ENCODE measurements at places on chromosomes 7 and 10. TPM values are rescaled to one million over a fixed set of nuclear protein-coding genes. Genes with fewer than 3 reads are reported as not detected.

Gene AKR1C2
- 1.2 TPM for total RNA-seq

Gene TAS2R4
- 1.4 TPM for total RNA-seq

Gene NAT16
- not detected for total RNA-seq

Gene PDE6C
- not detected for total RNA-seq

Gene TACC2
- total RNA-seq: 7.8 TPM

Gene TMEM72
- total RNA-seq: not detected
